ENCODE measurements at places on chromosomes 3 and 15.

DNA sequence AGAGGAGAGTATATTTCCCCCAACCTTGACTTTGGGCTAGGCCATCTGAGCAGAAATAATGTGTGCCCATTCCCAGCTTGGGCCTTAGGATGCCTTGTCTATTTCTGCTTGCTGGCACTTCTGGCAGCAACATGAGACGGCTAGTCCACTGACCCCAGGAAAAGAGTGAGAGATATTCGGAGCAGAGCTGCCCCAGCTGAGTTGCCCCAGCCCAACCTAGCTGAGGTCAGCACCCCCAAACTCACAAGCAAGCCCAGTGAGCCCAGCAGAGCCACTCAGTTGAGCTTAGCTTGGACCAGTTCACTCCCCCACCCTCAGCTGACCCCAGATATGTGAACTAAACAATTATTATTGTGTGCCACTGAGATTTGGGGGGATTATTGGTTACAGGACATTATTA is 20.2 kb downstream of the ITGA11 start:
- no peak for DNase-seq

DNA sequence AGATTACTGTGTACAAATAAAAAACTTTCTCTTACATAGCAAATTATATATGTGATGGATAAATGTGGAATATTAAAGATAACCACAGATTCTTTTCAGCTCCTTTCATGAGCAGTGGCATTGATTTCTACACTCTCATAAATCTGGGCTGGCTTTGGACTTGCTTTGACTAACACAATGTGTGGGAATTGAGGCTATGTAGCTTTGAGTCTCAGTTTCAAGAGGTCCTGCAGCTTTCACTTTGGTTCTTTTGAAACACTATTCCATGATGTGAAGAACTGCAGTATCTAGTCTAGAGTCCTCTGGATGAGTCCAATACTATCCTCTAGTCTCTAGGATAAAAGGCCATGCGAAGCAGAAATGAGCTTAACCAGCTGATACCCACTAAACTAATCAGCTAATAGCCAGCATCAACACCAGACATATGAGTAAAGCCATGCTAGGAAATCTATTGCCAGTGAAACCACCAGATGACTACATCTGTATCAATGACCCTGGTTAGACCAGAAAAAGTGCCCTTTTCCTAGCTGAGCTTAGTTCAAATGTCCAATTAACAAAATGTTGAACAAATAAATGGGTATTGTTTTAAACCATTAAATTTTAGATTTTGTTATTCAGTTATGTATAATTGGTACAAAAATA is 274.9 kb upstream of the ZPLD1 start:
- DNase-seq = no peak

- peak; percentile 79 for DNase-seq
These were observed 50.8 kb downstream of the CCDC191 start for GRCh38 chr3:114005481-114005880.

- no peak for DNase-seq
These were observed 81.4 kb downstream of the TM4SF4 start for GRCh38 chr3:149555927-149556326.

- DNase-seq = no peak
These were observed 32.0 kb downstream of the RUVBL1 start for GRCh38 chr3:128091586-128091985.

Measured in germinal center (tissue), 1 donor.